ENCODE measurements at places on chromosomes 1 and 21. TPM values are rescaled to one million over a fixed set of nuclear protein-coding genes. Genes with fewer than 3 reads are reported as not detected.

Gene CYYR1
- total RNA-seq: not detected

Gene OR2T2
- total RNA-seq: not detected

Gene TCHH
- total RNA-seq: 0.26 TPM

Gene CYB561D1
- total RNA-seq: 5.2 TPM

Gene SIM2
- total RNA-seq: 14.4 TPM

Gene ZFP69B
- 1.5 TPM for total RNA-seq

Gene CAMTA1
- 63.7 TPM for total RNA-seq

Gene BARHL2
- not detected for total RNA-seq

Gene ANGPTL1
- not detected for total RNA-seq

Gene CALML6
- total RNA-seq: 0.23 TPM

Gene GLIS1
- not detected for total RNA-seq

Gene PADI4
- total RNA-seq: not detected

Gene FCRL6
- total RNA-seq: not detected

Gene ATP13A2
- total RNA-seq: 25.6 TPM

Gene CATSPERE
- not detected for total RNA-seq

Gene ZCCHC17
- total RNA-seq: 23.5 TPM

Gene LCE2A
- total RNA-seq: not detected

Gene HSPB7
- total RNA-seq: not detected

Gene SLC22A15
- 0.50 TPM for total RNA-seq

Gene PLA2G2C
- total RNA-seq: not detected

Gene S100A10
- 2,312 TPM for total RNA-seq

Gene TRIM46
- 1.4 TPM for total RNA-seq

Gene RAD54L
- 13.7 TPM for total RNA-seq

Gene L1TD1
- total RNA-seq: not detected

Gene CCDC30
- total RNA-seq: 0.80 TPM

Gene PROK1
- not detected for total RNA-seq

Gene OR6K3
- not detected for total RNA-seq

Gene CXADR
- total RNA-seq: 8.2 TPM

Gene SFN
- total RNA-seq: 487 TPM

Gene TOMM20
- 129 TPM for total RNA-seq

Gene ZBTB8B
- 0.01 TPM for total RNA-seq

Gene CDK18
- total RNA-seq: 1.1 TPM

Gene CD84
- not detected for total RNA-seq

Gene CFHR1
- 0.39 TPM for total RNA-seq

Gene FMO4
- 1.2 TPM for total RNA-seq

Gene LCE1B
- not detected for total RNA-seq

Gene OR2T35
- not detected for total RNA-seq

Gene KIF2C
- total RNA-seq: 40.5 TPM

Gene PDC
- total RNA-seq: not detected

Gene RNF115
- 7.6 TPM for total RNA-seq

Gene DRAM2
- total RNA-seq: 18.8 TPM

Gene HSF2BP
- 1.7 TPM for total RNA-seq

Gene CLCA1
- not detected for total RNA-seq

Gene PLA2G2A
- not detected for total RNA-seq

Gene SNX7
- 23.7 TPM for total RNA-seq
